ENCODE measurements at places on chromosomes 4 and X.

GRCh38 chrX:107970073-107970472, 12.1 kb downstream of the TEX13B start:
- DNase-seq: no peak

DNA sequence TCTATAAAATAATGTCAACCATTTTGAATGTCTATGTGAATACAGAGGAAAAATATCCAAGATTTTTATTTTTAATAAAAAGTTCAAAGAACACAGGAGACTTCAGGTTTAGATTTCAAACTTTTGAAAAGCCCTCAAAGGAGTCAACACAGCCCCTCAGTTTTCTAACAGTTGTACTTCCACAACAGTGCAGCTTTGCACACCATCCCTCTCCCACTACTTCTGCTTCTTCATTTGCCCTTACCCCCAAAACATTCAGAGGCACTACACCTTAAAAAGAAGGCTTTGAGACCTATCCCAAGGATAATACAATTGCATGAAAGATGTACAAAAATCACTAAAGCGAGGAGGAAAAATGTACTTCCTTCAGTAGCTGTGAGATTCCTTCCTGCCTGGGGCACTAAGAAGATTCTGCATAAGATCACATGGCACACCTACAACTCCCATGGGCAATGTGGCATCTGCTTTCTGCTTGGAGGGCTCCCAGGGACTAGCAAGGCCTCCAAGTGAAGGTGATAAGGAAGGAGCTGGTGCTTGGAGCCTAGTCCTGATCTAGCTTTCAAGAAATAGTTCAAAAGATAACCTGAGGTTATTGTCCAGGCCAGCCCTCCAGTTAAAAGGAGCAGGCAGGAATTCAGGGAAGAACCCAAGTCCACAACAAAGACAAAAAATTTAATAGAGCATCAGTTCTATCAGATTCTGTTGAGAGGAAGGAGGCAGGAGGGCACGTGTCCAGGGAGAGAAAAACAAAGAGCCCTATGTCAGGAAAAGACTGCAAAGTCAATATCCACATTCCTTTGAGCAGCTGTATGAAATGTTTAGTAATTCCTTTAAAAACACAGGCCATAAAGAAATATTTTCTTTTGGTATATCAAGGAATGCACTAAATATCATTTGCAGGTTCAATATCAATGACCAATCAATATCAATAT, 19.1 kb downstream of the ARAP2 start:
- DNase-seq: no peak

DNA sequence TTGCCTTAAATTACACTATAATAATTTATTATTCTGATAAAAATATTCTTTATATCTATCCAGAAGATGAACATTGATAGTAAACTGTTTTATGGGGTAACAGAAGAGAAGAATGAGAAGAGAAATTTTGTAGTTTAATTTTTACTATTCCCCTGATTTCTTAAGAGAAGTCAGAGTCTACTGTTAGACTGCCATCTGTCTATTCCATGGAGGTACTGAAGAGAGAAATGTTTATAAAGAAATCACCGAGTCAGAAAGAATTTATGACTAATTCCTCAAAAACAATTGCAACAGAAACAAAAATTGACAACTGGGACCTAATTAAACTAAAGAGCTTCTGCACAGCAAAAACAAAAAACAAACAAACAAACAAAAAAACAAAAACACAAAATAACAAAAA, 149.9 kb downstream of the FGF16 start:
- no peak for DNase-seq

GRCh38 chrX:132088864-132089263, 39.0 kb downstream of the FRMD7 start:
- DNase-seq: no peak

DNA sequence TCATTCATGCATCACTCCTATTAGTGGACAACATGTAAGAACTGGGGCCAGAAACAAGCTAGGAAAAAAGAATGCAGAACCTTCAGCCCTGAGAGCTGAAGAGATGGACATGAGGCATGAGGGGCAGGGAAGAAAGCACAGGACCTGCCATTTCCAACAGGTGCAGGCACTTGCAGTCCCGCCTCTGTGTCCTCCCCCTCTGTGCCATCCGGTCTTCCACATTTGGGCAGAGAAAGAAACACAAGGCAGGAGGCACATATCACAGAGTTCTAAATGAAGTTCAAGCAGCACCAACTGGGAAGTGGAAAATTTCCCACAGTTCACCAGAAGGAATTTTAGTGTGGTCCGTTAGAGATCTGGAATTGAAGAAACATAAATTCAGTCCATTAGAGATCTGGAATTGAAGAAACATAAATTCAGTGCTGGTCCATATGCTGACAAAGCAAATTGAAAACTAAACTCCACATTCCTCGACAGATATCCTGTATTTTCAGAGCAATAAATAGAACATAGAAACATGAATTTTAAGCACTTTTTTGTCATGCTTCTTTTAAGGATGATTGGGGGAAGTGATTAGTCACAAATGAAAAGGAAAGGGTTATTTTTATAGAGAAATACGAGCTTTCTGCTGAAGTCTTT, 57.2 kb upstream of the DAPP1 start:
- no peak for DNase-seq

- no peak for DNase-seq
These were observed 17.4 kb upstream of the UBA1 start for GRCh38 chrX:47176101-47176740.

DNA sequence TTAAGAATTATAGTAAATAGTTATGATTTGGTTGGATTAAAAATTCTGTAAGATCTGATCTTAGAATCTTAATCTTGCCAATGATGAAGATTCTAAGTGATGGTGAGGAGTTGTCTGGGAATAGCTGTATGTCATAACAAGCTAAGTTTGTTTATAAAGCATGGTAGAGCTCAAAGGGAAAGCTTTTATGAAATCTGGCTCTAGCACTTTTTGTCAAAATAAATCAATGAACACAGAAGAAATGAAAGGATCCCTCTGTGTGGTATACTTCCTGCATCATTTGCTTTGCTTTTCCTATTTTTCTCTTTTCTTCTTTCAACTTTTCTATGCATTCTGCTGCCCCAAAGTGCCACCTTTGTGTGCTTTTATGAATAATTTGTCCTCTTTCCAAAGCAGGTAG, 193.5 kb upstream of the FAT1 start:
- DNase-seq: no peak

GRCh38 chr4:105641845-105642244, 66.6 kb downstream of the INTS12 start:
- no peak for DNase-seq

- no peak for DNase-seq
These were observed 240.1 kb downstream of the STIM2 start for GRCh38 chr4:27100713-27101112.

GRCh38 chr4:25484243-25484721, 107.2 kb downstream of the ANAPC4 start:
- no peak for DNase-seq

GRCh38 chr4:137610960-137611359, 78.7 kb upstream of the PCDH18 start:
- no peak for DNase-seq

GRCh38 chr4:48967631-48968030, 18.4 kb upstream of the CWH43 start:
- DNase-seq: no peak

DNA sequence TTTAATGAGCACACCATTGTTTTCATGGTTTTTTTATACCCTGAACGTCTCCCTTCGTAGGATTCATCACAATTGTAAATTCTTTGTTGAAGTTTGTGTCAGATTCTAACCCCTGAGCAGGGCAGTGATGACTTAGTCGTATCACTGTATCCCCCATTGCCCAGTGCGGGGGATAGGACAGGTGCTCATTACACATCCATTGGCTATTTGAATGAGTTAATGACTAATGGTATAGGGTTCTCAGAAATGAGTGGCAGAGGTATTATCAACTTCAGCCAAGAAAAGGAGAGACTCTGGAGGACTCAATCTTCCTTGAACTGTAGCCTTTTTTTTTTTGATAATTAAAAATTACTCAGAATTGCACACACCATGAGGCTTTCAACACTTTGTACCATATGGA, 64.6 kb downstream of the SYNPO2 start:
- no peak for DNase-seq

DNA sequence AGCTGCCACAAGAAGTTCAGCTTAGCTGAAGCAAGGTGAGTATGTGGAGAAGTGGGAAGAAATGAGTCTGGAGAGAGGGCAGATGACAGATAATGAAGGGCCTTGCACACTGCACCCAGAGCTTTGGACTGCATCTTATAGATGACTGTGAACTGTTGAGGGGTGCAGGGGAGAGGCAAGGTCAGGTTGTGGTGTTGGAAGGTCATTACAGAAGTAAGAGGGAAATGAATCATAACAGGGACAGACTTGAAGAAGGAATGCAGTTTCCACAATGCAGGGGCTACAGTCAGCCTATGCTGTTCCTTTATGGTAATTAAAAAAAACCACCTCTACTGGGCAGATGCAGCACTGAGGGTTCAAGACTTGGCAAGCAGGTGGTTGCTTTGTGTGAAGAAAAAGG, 4.8 kb upstream of the IGFBP7 start:
- no peak for DNase-seq

- no peak for DNase-seq
These were observed 1071.2 kb upstream of the ADGRL3 start for GRCh38 chr4:60128888-60129287.

DNA sequence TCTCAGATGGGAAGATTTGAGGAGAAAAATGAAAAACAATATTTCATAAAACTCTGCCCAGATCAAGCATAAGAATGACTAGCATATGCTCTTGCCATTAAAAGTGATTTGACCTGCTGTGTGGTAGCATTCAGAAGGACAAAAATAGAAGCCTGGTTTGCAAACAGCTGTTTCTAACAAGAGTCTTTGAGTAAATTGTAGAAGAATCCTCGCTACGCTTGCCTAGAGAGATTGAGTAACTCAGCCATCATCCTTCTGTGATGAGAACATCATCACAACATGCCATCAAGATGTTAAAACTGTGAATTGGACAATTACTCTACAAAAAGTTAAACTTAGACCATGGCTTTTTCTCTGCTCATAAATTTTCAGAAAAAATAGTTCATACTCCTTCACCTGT, 168.9 kb upstream of the PUDP start:
- DNase-seq: no peak

GRCh38 chr4:104818579-104818978, 323.9 kb upstream of the CXXC4 start:
- DNase-seq: no peak

DNA sequence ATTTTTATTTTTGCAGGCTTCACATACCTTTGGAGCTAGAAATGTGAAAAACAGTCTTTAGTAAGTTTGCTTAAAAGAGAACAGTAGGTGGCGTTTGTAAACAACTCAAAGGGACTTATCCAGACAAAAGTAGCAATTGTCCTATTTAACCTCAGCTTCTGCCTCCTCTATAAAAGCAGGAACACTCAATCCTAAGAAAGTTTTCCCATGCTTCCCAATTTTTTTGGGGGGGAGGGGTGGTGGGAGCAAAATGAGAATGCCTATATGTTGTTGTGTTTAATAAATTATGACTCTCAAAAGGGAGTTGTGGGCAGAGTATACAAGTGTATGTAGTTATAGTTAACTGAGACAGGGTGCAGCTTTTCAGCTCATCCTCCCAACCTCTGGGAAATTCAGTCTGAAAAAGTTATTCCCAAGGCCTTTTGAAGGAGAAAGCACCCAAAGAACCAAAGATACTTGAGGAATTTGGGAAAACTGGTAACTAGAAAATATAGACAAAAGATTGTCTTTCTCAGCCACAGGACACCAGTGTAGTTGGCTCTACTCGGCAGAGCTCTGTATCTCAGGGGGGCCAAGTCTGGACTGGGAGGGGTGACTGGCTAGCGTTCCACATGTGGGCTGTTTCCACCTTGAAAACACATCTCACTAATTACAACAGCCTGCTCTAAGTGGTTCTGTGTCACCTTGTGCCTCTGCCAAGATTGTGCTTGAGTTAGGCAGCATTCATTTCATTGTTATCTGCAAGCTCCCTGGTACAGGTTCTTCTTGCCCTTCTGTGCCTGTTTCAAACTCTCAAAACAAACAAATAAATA, 2.8 kb downstream of the SFRP2 start:
- DNase-seq: no peak

DNA sequence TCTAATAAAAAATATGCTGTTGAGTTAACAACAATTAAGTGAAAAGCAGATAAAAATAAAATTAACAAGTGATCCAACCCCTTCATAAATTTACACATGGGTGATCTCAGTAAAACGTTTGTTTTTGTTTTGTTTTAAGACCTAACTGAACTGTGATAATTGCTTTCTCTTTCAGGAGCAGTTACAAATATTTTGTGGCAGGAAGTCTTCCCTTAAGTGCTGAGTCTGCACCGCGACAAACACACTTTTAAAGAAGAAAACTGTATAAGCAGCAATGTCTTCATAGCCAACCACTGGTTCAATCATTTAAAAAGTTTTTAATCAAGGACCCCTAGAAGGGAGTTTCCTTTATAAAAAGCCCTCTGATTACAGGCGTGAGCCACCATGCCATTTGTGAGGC, 53.7 kb upstream of the NFKB1 start:
- DNase-seq: no peak

- no peak for DNase-seq
These were observed 145.1 kb downstream of the CAMK2D start for GRCh38 chr4:113616443-113616842.
